Psoas muscle (tissue), 8 donors: ENCODE measurements at places on chromosomes 13 and 19. TPM values are rescaled to one million over a fixed set of nuclear protein-coding genes. Genes with fewer than 3 reads are reported as not detected.
A peak's percentile ranks its signal among the peaks of the same experiment; 100 is the strongest.

The CYSLTR2 gene
- 0.18 TPM for total RNA-seq

The NBEA gene
- total RNA-seq: 1.2 TPM

The BCAM gene
- 20.0 TPM for total RNA-seq

The DCAF15 gene
- 9.2 TPM for total RNA-seq

The FBN3 gene
- 0.51 TPM for total RNA-seq

The PLPP2 gene
- 0.77 TPM for total RNA-seq

The CGB5 gene
- not detected for total RNA-seq

GRCh38 chr19:41868989-41869300, 8.1 kb upstream of the CD79A start:
- no peak overlapping the region for H3K4me3 ChIP-seq
- peaks cover 3% of the 10 kb centered on the region for H3K4me1 ChIP-seq
- no peak overlapping the region for H3K27ac ChIP-seq
- H3K27me3 ChIP-seq: no peaks in the 10 kb centered on the region
- DNase-seq: no peak
- peaks cover 16% of the 10 kb centered on the region for H3K36me3 ChIP-seq

GRCh38 chr13:33978653-33979052, 160.7 kb downstream of the RFC3 start:
- no peak overlapping the region for H3K27ac ChIP-seq
- H3K4me3 ChIP-seq: no peak overlapping the region
- H3K36me3 ChIP-seq: no peaks in the 10 kb centered on the region
- H3K4me1 ChIP-seq: no peaks in the 10 kb centered on the region

DNA sequence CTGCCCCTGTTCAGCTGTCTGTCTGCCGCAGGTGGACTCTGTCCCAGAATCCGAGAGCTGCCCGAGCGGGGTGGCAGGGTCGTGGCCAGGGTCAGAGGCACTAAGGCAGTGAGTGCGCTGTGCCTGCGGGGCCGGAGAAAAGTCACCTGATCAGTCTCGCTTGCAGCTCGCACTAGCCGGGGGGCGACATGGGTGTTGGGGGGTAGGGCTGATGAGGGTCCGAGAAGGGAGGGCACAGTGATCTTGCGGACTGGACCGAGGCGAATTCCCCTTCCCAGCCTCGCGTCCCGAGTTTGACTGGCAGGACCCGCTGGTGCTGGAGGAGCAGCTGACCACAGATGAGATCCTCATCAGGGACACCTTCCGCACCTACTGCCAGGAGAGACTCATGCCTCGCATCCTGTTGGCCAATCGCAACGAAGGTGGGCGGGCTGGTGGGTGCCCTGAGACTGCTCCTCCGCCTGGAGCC, 627 bp downstream of the GCDH start:
- H3K4me1 ChIP-seq: peaks cover 7% of the 10 kb centered on the region
- DNase-seq: no peak
- peak overlapping the region; percentile 98 for H3K4me3 ChIP-seq
- peaks cover 33% of the 10 kb centered on the region for H3K36me3 ChIP-seq

GRCh38 chr19:39398297-39398864, 7.2 kb downstream of the MED29 start:
- peaks cover 26% of the 10 kb centered on the region for H3K4me1 ChIP-seq
- DNase-seq: peak; percentile 80
- no peaks in the 10 kb centered on the region for H3K27me3 ChIP-seq
- no peaks in the 10 kb centered on the region for H3K36me3 ChIP-seq
- no peak overlapping the region for H3K4me3 ChIP-seq
- peak overlapping the region; percentile 84 for H3K27ac ChIP-seq

DNA sequence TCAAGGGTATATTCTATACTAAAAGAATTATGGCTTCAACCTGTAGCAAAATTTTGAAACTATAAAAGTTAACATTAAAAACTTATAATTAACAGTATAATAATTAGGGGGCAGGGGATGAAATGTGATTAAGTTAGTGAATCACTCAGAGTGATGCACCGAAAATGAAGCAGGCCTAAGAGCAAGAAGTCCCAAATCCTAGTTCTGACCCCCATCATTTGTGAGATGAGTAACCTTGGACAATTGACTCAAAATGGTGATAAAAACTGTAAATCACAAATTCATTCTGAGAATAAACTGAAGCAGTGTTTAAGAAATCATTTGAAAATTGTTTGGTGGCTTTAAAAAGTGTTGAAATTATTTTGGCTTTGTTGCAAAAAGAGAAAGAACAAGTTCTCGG, 56.8 kb downstream of the KLF12 start:
- no peak for DNase-seq
- no peak overlapping the region for H3K27ac ChIP-seq
- no peak overlapping the region for H3K4me3 ChIP-seq
- peaks cover 25% of the 10 kb centered on the region for H3K4me1 ChIP-seq

- H3K27ac ChIP-seq: no peak overlapping the region
- DNase-seq: no peak
- H3K36me3 ChIP-seq: no peaks in the 10 kb centered on the region
- no peaks in the 10 kb centered on the region for H3K27me3 ChIP-seq
- H3K4me1 ChIP-seq: no peaks in the 10 kb centered on the region
Observed at GRCh38 chr13:91534996-91535395, 136.6 kb downstream of the GPC5 start.

DNA sequence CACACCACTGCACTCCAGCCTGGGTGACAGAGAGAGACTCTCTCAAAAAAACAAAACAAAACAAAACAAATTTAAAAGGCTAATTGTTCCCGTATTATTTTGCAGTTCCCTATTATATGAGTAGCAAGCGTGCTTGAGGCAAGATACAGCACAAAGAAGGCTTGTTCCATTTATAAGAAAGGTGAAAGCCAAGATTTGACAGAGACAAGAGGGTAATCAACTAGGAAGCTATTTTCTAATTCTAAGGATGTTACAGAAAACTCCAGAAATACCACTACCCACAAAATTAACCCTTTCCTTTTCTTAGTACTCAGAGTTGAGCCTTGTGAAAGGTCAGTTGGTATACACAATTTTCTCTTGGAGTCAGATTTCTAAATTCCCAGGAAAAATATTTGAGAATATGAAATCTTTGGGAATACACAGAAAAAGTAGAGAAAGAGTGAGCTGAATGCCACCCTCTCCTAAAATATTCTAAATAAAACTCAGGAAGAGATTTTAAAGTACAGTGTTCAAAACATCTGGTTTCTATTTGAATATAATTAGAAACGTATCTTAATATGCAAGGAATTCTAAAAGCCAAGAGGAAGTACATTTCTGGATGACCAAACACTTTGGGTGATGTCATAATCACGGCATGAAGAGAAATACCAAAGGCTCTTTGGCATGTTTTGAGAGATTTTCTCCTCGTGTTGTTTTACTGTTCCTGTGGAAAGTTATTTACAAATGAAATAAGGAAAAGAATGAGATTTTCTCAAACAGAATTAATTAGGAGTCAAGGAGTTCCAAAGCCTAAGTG, 63.0 kb upstream of the FLT1 start:
- DNase-seq: no peak
- H3K4me3 ChIP-seq: no peak overlapping the region

- no peaks in the 10 kb centered on the region for H3K36me3 ChIP-seq
- no peak for DNase-seq
- H3K4me3 ChIP-seq: no peak overlapping the region
- H3K4me1 ChIP-seq: no peaks in the 10 kb centered on the region
- no peak overlapping the region for H3K27ac ChIP-seq
- peaks cover 2% of the 10 kb centered on the region for H3K27me3 ChIP-seq
Observed at GRCh38 chr19:45814166-45814780, 835 bp downstream of the RSPH6A start.

GRCh38 chr13:51721496-51721895, 82.5 kb downstream of the DHRS12 start:
- no peaks in the 10 kb centered on the region for H3K36me3 ChIP-seq
- DNase-seq: peak; percentile 23
- H3K4me3 ChIP-seq: no peak overlapping the region
- H3K27ac ChIP-seq: no peak overlapping the region
- no peaks in the 10 kb centered on the region for H3K27me3 ChIP-seq

DNA sequence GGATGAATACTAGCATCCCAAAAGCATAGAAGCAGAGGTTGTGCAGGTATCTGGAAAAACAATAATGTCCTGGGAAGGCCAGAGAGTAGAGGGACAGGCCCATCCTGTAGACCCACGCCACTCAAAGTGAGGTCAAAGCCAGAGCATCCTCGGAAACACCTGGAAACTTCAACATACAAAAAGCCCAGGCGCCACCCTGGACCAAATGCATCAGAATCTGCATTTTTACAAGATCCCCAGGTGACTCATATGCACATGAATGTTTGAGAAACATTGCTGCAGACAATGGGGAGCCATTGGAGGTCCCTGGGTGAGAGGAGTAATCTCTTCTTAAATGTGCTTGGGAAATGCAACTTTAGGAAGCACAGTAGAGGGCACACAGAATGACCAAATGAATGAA, 684.1 kb downstream of the DIAPH3 start:
- DNase-seq: no peak
- H3K27me3 ChIP-seq: no peaks in the 10 kb centered on the region
- H3K27ac ChIP-seq: no peak overlapping the region
- H3K4me3 ChIP-seq: no peak overlapping the region

- no peak overlapping the region for H3K27ac ChIP-seq
- H3K36me3 ChIP-seq: no peaks in the 10 kb centered on the region
- H3K4me1 ChIP-seq: no peaks in the 10 kb centered on the region
- peaks cover 3% of the 10 kb centered on the region for H3K27me3 ChIP-seq
- no peak overlapping the region for H3K4me3 ChIP-seq
Observed at GRCh38 chr13:66528944-66529576, 701.1 kb downstream of the PCDH9 start.

GRCh38 chr19:47486900-47487299, 2.9 kb upstream of the KPTN start:
- no peaks in the 10 kb centered on the region for H3K27me3 ChIP-seq
- no peak overlapping the region for H3K4me3 ChIP-seq
- DNase-seq: peak; percentile 52
- peaks cover 47% of the 10 kb centered on the region for H3K36me3 ChIP-seq

DNA sequence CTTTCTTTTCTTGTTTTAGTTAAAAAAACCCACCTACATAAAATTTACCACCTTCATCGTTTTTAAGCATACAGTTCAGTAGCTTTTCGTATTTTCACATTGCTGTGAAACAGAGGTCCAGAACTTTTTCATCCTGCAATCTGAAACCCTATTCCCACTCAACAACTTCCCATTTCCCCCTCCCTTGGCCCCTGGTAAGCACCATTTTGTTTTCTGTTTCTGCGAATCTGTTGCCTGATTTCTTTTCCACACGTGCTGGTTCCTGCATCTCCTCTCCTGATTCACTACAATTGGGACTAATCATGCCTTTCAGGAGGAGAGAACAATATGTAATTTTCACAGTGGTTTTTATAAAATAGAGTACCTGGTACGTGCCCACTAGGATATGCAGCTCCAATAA, 149.2 kb upstream of the RNF113B start:
- no peaks in the 10 kb centered on the region for H3K36me3 ChIP-seq
- no peak overlapping the region for H3K27ac ChIP-seq
- H3K27me3 ChIP-seq: no peaks in the 10 kb centered on the region
- H3K4me1 ChIP-seq: no peaks in the 10 kb centered on the region
- DNase-seq: no peak

- H3K27me3 ChIP-seq: no peaks in the 10 kb centered on the region
- H3K4me1 ChIP-seq: no peaks in the 10 kb centered on the region
- H3K36me3 ChIP-seq: no peaks in the 10 kb centered on the region
Observed at GRCh38 chr13:63408331-63409189, 1992.9 kb upstream of the PCDH20 start.

DNA sequence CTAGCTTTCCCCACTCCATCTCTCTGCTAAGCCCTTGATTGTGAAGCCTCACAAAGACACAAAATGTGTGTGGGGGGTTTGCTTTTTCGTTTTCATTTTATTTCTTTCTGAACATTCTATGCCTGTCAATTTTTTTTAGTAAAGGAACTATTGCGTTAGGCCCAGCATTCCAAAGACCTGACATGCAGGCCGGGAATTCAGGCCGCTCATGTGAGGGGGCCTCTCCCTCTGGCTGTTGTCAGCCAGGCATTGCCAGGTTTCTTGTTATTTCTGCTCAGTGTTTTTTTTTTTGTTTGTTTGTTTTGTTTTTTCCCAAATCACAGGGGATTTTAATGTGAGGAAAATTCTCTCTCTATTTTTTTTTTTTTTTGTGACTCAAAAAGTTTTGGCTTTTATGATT, 10.3 kb upstream of the MEDAG start:
- H3K36me3 ChIP-seq: no peaks in the 10 kb centered on the region
- DNase-seq: peak; percentile 87
- H3K27me3 ChIP-seq: no peaks in the 10 kb centered on the region
- H3K4me1 ChIP-seq: no peaks in the 10 kb centered on the region
- H3K4me3 ChIP-seq: no peak overlapping the region
- H3K27ac ChIP-seq: no peak overlapping the region

GRCh38 chr19:50224986-50225747, 21.7 kb downstream of the MYH14 start:
- peaks cover 66% of the 10 kb centered on the region for H3K36me3 ChIP-seq
- H3K4me3 ChIP-seq: no peak overlapping the region
- H3K27ac ChIP-seq: no peak overlapping the region
- no peak for DNase-seq
